ENCODE measurements at places on chromosomes 1 and 21.

GRCh38 chr1:165052431-165052830 lies 304.1 kb downstream of the LMX1A start:
- DNase-seq = no peak

DNA sequence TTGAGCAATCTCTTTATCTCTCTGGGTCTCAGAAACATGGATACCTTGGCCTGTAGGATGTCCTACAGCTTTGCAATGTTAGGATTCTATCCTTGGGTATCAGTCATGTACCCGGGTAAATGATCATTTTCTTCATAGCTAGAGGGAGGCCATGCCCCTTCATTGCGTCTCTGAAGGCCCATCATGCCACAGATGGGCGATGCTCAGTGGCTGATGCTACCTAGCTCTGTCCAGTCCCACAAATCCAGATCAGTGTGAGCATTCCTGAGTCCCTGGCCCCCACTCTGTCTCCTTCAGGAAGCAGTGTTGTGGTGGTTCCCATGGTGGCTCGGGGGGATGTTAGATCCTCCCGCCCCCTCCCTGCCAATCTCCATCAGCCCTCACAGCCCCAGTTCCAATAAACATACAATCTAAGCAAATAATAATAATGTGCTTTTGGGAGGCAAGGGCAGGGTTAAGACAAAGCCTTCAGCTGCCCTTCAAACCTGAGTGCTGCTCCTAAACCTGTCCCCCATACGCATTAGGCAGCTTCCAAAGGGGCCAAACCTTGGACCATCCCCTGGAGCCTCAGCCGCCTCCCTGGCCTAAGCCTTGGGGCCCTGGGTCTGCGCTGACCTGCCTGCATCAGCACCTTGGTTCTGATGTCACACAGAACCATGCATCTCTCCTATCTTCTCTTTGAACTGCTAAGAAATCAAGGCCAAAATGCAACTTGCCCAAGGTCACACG lies 681 bp upstream of the GPR61 start:
- DNase-seq = no peak

- no peak for DNase-seq
Measured at GRCh38 chr1:231500666-231501065, 27.8 kb upstream of the TSNAX start.

DNA sequence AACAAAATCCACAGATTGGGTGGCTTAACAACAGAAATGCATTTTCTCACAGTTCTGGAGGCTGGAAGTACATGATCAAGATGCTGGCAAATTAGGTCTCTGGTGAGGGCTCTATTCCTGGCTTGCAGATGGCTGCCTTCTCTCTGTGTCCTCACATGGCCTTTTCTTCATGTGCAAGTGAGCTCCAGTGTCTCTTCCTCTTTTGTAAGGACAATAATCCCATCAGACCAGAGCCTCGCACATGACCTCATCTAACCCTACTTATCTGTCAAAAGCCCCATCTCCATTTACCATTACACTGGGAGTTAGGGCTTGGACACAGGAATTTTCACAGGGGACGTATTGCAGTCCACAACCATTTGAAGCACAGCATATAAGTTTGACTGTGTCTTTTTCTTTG lies 181.6 kb downstream of the NEGR1 start:
- no peak for DNase-seq

- peak; percentile 74 for DNase-seq
Measured at GRCh38 chr1:59272507-59272906, 24.4 kb upstream of the FGGY start.

DNA sequence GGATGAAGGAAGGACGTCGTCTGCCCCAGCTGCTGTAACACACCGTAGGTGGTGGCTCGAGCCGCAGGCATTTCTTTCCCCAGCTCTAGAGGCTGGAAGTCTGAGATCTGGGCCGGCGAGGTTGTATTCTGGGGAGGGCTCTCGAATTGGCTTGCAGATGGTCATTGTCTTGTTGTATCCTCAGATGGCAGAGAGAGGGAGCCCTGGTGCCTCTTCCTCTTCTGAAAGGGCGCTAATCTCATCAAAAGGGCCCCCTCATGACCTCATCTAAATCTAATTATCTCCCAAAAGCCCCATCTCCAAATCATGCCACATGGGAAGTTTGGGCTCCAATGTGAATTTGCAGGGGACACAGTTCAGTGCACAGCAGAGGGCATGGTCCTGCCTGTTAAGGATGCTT lies 109.0 kb downstream of the SIK1 start:
- DNase-seq = no peak

DNA sequence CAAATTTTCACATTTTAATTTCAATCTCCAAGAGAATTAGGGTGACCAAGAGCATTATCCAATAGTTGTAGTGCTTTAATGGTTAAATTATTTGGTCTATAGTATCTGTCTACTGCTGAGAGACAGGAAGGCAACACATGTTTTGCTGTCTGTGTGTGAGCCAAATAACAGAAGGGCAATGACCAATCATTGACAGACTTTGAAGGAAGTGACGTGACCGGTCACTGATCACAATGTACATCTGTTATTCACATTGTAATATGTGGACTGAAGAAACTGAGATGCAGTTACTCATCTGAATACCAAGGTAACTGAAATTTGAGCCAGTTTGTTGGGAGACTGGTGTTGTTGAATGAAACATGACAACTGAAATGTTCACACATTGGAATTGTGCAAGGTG lies 196.7 kb downstream of the LRRC40 start:
- peak; percentile 0 for DNase-seq

GRCh38 chr1:20165522-20165951 lies 20.4 kb upstream of the UBXN10 start:
- peak; percentile 8 for DNase-seq

- DNase-seq = no peak
Measured at GRCh38 chr1:13888351-13888986, 188.5 kb downstream of the PRDM2 start.

DNA sequence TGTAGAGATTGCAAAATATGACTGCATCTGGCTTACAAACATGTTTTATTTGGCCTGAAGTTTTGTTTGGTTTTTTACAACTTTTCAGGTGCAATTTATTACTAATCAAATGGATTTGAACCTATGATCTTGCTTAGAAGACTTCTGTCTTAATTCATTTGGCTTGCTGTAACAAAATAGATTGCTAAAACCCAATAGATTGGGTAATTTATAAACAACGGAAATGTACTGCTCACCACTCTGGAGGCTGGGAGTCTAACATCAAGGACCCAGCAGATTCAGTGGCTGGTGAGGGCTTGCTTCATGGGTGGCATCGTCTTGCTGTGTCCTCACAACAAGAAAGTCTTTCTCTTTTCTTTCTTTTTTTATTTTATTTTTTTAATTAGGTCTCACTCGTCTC lies 72.9 kb downstream of the LBR start:
- no peak for DNase-seq

GRCh38 chr21:45539796-45540600 lies 2.2 kb downstream of the SLC19A1 start:
- DNase-seq = no peak

GRCh38 chr1:3072391-3073185 lies 3.6 kb downstream of the PRDM16 start:
- DNase-seq = peak; percentile 9

DNA sequence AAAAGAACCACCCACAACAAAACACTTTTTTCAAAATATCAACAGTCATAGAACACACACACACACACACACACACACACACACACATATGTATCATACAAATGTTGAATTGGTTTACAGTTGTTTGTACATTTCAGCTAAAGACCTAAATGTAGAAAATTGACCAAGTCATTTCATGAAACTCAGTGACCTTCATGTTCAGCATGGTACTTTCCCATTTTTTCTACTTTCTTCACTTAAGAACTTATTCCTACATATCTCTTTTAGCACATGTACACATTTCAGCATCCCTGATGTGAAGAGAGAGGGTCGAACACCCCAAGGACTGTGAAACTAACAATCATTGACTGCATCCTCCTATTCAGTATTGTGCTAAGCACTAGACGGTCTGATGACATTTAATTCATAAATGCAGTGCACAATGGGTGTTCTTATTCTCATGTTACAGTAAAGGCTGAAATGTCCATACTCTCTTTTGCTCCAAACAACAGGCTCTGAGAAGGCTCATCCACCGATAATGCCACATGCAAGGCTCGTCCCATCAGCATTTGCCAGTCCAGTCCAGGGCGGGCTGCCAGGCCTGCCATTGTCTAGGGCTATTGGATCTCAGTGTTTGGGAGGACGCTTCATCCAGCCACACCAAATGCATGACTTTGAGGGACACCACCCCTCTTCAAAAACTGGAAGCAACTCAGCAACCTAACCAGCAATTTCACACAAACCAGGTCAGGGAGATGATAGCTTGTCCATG lies 150.1 kb upstream of the RUNX1 start:
- no peak for DNase-seq

GRCh38 chr1:153567621-153568366 lies 2.1 kb upstream of the S100A2 start:
- DNase-seq = peak; percentile 100

DNA sequence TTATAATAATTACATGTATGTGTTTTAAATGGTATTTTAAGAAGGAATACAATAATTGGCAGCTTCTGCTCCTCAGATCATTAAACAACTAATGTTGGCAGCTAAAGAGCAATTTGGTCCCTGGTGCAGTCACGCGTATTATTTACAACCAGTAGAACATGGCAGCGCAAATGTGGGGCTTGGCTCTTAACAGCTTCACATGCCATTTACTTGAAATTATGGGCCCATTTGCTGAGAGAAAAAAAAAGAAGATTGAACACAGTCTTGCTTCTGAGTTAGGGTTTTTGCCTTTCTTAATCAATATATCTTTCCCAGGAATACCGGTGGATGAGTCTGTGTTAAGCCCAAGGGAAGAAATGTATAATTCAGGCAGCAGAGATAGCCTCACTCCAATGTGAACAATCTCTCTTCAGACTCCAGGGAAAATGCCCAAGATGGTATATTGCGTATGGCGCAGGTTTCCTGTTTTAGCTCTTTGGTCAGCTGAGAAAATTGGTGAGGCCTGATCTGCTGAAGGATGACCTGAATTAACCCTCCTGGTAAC lies 174.5 kb downstream of the DISC1 start:
- DNase-seq = no peak

GRCh38 chr1:150221552-150221951 lies 14.4 kb downstream of the ANP32E start:
- peak; percentile 16 for DNase-seq

DNA sequence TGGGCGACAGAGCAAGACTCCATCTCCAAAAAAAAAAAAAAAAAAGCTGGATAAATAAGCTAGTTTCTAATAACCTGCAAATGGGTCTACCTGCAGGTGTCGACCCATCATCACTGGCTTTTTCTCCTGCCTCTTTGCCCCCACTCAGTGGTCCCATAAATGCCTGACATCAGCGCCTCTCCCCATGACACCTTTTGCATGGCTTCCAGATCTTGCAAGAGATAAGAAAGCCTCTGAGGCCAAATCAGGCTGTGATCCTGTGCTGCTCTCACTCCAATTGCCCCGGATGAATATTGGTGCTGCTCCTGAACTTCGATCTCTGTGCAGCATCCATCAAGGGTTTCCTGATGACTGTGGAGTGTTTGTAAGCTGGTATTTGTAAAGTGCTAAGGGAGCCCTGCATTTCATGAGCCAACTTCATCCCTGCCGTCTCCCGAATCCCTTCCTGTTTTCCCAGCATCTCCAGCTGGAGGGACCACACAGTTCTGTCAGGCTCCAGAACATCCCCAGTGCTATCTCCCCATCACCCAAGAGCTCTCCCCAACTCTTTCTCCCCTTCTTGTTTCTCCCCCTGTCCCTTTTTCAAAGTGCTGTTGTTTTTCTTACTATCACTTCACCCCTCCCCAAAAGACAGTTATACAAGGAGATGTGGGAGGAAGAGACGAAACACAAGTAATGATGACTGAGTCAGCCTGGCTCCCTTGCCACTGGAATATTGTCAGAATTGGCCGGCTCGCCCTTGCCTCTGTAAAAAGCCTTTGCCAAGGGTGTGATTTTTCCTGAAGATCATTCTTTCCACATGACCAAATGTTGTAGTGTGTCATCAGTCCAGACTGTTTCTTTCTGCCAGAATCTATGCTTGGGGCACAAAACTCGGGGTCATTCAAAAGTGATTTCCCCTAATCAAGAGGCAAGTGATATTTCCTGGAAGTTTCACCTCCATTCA lies 2.8 kb upstream of the EFHD2 start:
- DNase-seq = peak; percentile 85

DNA sequence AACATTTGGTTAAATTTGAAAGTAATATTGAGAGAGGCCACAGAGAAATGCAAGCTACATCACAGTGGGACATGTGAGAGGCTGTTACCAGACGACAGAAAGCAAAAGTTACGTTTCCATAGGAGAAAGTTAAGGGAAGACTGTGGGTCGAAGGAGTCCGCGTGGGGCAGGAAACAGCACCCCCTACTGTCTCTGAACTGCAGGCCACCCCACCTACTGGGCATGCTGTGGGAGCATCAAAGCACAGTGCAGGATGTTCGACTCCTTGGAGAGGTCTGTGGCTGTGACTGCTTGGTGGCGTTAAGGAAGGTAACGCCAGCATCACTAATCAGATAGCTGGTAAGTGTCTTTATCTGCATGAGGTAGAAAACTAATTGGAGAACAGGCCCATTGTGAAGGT lies 123.9 kb downstream of the PTBP2 start:
- DNase-seq = peak; percentile 23

- no peak for DNase-seq
Measured at GRCh38 chr1:2967881-2968280, 53.4 kb upstream of the ACTRT2 start.

DNA sequence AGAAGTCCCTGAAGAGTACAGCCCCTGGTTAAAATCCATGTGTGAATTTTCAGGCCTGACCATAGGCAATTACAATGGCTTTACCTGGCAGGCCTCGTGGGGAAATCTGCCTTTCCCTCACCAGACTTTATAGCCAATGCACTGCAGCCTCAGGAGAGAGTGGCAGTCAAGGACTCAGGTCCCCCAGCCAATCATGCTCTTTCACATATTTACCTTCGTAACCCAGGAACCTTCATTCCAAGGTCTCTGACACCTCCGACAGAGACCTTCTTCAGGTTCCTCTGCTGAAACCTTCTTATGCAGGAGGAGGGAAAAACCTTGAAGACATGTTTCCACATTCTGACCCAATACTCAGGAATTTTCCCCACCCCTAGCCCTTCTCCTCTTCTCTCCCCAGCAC lies 118.9 kb downstream of the FASLG start:
- no peak for DNase-seq

- DNase-seq = no peak
Measured at GRCh38 chr21:39232861-39233291, 49.6 kb upstream of the PSMG1 start.

- DNase-seq = no peak
Measured at GRCh38 chr1:82597649-82598048, 796.9 kb downstream of the ADGRL2 start.
